ENCODE measurements at places on chromosomes 6 and 20.

- DNase-seq, result peak; percentile 63
These were observed 3.0 kb upstream of the GOPC start for GRCh38 chr6:117605169-117605826.

DNA sequence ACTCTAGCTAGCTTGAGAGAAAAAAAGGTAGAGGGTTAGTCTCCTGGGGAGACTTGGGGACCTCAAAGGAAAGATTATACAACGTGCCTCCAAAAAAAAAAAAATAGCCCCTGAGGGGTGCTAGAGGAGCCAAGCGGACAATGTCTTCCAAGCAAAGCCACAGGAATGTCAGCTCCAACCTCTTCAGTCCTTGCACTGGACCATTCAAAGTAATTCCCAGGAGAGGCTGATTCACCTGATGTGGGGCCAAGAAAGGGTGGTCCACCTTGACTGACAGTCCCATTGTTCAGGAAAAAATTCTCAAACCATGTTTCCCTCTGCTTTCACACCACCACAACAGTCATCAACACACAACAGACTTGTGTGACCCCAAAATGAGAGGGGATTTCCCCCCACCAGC, 30.7 kb downstream of the ASIP start:
- no peak for DNase-seq

DNA sequence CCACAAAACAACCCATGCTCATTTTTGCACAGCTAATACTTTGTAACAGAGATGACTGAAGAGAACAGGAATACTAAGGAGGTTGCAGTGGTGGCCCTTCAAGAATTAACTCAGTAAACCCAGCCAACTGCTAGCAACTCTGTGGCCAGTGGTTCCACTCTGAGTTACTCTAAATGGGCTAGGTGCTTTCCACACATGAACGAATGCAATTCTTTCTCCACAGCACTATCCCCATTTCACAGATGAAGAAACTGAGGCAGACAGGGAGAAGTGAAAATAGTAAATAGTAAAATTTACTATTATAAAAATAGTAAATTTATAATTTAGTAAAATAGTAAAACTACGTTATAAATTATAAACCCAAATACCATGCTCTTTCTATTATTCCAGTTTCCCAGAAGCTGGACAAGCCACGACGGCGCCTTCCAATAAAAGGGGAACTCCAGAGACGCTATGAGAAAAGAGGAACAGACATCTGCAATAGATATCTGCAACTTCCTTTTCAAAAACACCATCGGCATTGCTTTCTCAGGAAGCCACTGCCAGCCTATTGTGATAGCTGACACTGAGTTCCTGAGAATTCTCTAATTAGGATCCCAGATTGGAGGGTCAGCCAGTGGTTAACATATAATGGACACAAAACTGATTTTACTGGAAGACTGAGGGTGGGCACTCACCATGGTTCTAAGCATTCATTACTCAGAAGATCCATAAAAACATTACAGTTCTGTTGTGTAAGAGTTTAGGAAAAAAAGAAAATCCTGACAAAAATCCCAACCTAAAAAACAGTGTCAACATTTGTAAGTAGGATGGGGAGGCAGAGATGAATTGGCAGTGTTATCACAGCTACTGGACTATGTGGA, 16.2 kb downstream of the FKBP1A start:
- no peak for DNase-seq

GRCh38 chr6:52328303-52328662, 33.7 kb upstream of the PAQR8 start:
- peak; percentile 78 for DNase-seq

- no peak for DNase-seq
These were observed 97.9 kb upstream of the PTPRT start for GRCh38 chr20:43287637-43288036.

DNA sequence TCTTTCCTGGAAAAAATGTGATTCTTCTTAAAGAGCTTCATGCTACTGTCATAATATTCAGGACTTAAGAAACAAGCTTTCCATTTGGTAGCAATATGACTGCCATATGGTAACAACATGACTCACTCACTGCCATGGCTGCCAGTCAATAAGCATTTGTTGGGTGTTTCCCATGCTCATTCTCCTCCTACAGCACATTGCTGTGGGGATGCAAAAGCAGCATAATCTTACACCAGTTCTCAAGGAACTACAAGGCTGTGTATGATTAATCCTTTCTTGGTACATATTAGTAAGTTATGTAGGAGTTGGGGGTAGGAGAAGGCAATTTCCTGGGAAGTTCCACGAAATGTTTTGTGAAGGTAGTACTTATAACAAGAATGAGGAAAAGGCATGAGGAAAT, 76.7 kb downstream of the CEP162 start:
- DNase-seq, result no peak

DNA sequence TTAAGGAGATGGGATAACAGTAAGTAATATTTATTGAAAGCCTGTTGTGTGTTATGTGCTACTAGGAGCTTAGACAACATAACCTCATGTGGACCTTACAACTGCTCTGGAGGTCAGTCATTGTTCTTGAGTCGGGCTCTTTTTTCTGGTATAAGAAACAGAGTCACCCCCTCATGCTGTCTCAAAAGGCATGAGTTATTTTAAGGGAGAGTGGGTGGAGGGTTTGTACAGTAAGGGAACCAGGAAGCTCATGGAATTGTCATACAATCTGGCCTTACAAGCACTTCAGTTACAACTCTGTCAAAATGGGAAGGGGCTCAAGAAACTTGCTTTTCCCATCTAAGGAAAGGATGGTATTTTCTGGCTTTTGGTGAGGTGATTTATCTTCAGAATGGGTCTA, 16.5 kb upstream of the DSE start:
- no peak for DNase-seq

GRCh38 chr6:101527467-101527866, 134.0 kb downstream of the GRIK2 start:
- DNase-seq, result no peak

DNA sequence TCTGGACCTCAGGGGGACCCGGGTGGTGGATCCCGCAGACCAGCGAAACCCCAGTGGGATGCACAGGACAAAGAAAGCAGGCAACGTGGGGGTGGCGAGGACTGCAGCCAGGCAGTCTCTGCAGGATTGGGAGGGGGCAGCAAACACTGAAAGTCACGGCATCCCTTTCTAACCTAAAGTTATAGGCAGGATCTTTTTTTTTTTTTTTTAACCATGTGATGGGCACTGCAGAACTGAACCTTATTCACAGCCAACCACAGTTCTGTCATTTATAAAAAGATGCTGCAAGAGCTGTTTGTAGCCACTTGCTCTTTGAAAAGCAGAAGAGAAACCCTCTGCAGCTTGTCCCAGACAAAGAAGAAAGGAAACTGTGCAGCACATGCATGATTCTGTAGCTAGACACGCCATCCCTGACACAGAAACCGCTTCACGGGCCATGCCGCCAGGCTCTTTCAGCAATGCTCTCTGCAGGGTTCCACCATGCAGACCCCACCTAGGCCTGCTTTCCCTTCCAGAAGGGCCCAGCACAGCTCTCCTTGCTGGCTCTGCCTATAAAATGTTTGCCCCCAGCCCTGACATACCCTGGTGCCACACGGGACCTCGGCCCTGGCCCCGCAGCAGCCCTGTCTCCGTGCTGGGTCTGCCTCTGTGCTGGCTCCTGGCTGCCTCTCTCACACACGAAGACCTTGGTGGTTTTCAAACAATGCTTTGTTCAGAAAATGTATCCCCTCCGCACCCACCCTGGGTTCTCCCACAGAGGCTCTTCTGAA, 70.8 kb downstream of the PYGB start:
- DNase-seq, result peak; percentile 21

DNA sequence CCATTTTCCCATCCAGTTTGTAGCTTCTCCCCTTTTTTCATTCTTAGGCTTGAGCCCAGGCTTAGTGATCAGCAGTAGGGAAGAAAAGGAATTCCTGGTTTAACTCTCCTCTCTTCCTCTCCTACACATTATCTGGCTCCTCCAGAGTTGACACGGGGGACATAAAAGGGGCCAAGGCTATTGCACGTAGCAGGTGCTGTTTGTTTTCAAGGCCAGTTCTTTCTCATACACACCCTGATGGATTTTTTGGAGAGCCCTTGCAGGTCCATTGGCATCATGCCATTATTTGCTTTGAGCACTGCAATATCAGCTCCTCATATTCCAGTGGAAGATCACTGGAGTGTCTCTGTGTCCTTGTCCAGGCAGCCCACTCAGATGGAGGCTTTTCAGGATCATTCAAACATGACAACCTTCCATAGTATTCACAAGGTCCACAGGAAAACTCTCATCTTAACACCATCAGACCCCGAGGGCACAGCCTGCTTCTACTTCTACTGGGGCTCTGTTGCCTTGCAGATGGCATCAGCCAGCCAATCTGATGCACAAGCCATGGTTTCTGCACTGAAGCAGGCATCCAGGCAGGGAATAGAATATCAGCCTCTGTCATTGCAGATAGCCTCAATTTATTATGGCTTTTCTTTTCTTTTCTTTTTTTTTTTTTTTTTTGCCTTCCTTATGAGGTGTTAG, 18.8 kb downstream of the PLCB4 start:
- DNase-seq, result no peak

GRCh38 chr6:167573461-167574215, 248.8 kb downstream of the TTLL2 start:
- DNase-seq, result no peak

GRCh38 chr6:30612687-30613248, 4.3 kb downstream of the PPP1R10 start:
- DNase-seq, result no peak

DNA sequence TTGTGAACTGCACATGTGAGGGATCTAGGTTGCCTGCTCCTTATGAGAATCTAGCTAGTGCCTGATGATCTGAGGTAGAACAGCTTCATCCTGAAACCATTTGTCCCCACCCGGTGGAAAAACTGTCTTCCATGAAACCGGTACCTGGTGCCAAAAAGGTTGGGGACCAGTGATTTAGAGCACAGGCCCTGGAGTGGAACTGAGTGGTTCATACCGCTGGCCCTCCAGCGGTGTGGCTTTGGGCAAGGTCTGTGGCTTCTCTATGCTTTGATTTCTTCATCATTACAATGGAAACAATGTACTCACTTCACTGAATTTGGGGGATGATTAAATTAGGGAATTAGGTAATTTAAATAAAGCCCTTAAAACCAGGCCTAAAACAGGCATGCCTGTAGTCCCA, 36.3 kb downstream of the CD164 start:
- DNase-seq, result no peak

DNA sequence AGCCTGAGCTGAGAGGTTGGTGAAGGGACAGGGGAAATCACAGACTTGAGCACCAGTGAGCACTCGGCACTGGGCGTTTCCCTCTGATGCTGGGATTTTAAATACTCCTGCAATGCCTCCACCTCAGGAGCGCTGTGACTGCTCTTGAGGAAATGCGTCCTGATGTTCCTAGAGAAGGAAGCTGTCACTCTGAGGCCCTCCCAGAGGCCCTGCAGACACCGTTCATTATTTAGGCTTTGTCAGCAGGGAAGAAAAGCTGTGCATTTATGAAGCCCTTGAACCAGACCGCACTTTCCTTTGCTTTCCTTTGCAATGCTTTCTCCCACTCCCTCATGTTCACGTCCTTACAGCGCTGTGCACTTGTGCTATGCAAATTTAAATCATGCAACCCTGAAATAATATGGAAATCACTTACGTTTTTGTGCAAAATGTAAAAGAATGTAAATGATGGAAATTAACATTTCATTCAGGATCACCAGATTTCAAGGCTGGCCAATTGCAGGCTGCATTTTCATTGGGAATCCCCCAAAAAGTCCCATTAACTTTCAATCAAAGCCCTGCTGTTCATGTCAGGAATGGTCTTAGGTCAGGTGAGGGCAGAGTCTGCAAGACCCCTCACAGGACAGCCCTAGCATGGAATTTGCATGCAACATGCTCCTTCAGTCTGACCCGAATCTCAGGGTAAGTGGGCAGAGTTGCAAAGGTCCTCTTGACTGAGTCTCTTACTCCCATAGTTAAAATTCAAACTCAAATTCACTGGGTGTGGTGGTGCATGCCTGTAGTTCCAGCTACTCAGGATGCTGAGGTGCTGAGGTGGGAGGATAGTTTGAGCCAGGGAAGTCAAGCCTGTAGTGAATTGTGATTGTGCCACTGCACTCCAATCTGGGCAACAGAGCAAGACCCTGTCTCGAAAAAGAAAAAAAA, 45.8 kb upstream of the SYNDIG1 start:
- no peak for DNase-seq

- DNase-seq, result peak; percentile 64
These were observed at the start of gene PHF10 for GRCh38 chr6:169724494-169725124. PHF10 (minus strand) TSS chr6:169724500; CDS start chr6:169723931, 569 bp downstream.

DNA sequence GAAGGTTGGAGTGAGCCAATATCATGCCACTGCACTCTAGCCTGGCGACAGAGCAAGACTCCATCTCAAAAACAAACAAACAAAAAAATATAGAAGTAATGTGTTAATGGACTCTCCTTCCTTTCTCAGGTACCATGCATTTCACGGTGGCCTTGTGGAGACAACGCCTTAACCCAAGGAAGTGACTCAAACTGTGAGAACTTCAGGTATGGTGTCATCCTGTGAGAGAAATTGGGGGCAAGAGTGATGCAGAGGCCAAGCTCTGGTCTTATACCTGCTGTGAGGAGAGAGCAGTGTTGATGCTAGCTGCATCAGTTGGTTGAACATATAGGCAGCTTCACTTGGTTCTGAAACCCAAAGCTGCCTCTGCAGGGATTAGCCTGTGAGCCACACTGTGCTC, 6.2 kb downstream of the ITCH start:
- peak; percentile 27 for DNase-seq

DNA sequence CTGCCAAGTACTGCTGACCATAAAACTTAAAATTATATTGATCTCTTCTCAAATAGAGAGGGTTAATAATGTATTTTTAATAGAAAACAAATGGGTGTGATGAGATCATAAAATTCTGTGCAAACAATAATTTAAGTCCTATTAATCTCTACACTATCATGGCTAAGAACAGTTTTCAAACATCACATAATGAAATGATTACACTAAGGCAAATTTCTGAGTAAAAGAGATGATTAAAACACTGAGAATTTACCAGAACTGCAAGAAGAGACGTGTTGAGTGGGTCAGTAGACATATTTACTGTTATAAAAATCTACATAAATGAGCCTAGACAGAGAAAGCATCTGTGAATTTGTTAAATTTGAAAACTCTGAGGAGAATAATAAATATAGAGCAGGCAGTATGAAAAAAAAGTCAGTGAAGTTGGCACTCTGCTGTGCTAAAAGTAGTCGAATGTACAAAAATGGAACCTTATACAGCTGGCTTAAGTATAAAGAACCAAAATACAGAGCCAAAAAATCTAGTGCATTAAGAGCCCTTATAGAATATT, 302.6 kb upstream of the MANEA start:
- no peak for DNase-seq
